ENCODE measurements at places on chromosomes 4 and X.

- no peak for DNase-seq
Measured at GRCh38 chr4:15707363-15707715, 4.5 kb downstream of the BST1 start.

DNA sequence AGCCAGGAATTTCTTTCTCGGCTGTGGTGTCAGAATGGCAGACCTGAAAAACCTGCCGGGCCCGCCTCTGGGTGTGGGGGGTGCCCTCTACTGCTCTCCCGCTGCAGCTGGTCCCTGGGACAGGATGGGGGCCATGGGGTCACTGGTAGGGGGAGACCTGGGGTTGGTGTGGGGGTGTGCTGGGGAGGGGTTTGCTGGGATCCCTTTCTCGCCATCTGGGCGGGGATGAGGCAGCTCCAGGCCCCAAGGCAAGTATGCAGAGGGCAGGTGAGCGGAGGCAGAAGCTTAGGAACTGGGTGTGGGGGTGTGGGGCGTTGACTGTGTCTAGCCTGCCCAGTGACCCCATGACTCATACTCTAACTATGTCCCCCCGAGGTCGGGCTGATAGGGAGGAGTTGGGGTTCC lies 884 bp downstream of the CCDC120 start:
- no peak for DNase-seq

DNA sequence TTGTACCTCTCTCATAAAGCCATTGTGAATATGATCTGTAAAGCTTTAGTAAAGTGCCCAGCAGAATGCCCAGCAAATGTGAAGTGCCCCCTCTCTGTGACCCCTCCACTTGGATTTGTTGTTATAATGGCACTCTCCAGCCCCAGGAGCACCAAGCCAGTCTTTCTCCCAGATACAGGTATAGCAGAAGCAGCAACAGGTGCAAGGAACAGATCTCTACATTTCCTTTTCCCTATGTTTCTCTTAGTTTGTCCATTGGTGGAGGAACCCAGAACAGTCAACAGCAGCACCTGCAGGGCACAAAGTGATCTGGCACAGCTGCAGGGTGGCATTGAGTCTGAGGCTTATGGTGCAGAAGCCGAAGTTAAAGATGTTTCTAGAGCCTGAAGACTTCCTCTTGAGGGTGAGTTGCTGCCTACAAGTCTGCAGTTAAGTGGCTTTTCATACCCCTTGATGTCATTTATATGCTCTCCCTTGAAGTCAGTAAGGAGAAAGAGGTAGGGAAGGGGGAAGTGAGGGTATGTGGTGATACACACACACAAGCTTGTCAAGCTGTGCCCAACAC lies 16.1 kb upstream of the CXCL3 start:
- no peak for DNase-seq

- no peak for DNase-seq
Measured at GRCh38 chrX:118615141-118615540, 112.3 kb upstream of the IL13RA1 start.

GRCh38 chr4:37762294-37762990 lies 64.0 kb upstream of the PGM2 start:
- DNase-seq, result no peak

GRCh38 chr4:26047795-26048194 lies 133.8 kb downstream of the SMIM20 start:
- no peak for DNase-seq

DNA sequence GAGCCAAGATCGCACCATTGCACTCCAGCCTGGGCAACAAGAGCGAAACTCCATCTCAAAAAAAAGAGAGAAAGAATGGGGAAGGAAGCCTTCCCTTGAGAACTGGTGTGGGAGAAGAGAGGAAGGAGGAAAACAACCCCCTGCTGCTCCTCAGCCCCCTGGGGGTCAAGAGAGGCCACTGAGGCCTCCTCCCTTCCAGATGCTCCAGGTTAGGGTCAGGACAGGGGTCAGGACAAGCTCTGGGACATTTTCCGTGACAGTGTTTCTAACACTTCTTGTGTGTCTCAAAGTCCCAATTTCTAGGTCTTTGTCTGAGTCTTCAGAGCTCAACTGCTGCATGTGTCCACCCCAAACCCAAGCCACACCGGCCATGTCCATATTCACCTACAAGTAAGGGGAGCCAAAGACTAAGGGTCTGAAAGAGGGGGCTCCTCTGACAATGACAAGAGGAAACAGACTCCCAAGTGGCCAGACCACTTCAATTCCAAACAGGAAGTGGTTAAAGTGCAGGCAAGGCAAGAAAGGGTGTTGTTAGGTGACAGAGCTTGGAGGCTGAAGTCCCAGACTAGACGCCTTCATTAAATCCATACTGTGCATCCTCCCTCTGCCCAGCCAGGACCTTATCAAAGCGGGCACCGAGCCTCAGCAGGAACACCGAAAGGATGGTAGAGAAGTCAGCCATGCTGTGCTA lies 8.3 kb downstream of the L1CAM start:
- DNase-seq, result no peak

GRCh38 chrX:42934020-42934726 lies 156.2 kb upstream of the PPP1R2C start:
- DNase-seq, result no peak

GRCh38 chr4:22941688-22942375 lies 249.1 kb downstream of the GBA3 start:
- DNase-seq, result no peak

DNA sequence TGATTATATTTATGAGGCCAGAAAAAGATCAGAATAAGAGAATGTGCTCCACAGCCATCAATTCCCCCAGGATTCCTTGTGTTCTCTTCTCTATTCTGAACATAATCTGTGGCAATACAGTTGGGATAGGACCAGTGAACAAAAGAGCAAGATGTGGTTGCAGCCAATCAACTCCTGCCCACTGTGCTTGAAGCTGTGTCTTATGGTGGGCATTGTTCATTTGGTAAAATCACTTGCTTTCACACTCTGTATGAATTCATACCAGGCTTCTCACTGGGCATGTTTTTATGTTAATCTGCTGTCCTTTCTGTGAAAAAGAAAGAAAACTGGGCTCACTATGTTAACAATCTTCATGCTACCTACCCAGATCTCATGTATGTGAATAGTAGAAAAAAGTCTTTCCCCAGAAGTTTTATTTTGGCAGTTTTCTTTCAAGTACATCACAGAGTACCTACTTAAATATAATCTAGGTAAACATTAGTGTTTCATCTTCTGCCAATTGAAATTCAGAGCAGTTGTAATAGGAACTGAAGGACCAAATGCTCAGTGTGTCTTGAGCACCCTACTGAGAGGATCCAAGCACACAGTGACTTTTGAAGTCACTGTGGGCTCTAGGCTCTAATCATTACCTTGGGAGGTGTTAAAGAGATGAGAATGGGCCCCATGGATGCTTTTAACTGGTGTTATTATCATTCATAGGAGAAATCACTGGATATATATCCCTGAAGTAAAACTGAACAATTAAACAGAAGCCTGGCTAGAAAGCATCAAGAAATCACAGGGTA lies 429.2 kb upstream of the TRAM1L1 start:
- DNase-seq, result no peak

GRCh38 chr4:3202836-3203820 lies 45.8 kb upstream of the MSANTD1 start:
- no peak for DNase-seq

GRCh38 chr4:149964001-149964796 lies 114.0 kb upstream of the DCLK2 start:
- no peak for DNase-seq

- DNase-seq, result no peak
Measured at GRCh38 chr4:19729886-19730651, 521.6 kb upstream of the SLIT2 start.

GRCh38 chr4:127048376-127049044 lies 584.2 kb upstream of the INTU start:
- DNase-seq, result no peak
